ENCODE measurements at places on chromosomes 7 and 10.

DNA sequence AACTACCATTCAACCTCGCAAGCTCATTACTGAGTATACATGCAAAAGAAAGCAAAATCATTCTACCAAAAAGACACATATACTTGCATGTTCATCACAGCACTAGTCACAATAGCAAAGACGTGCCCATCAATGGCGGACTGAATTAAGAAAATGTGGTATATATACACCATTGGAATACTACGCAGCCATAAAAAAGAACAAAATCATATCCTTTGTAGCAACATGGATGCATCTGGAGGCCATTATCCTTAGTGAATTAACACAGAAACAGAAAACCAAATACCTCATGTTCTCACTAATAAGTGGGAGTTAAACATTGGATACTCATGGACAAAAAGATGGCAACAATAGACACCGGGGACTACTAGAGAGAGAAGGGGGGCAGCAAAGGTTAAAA is 6.4 kb downstream of the TRDMT1 start:
- DNase-seq = no peak

GRCh38 chr7:115707258-115708012 is 323.1 kb downstream of the TFEC start:
- no peak for DNase-seq

DNA sequence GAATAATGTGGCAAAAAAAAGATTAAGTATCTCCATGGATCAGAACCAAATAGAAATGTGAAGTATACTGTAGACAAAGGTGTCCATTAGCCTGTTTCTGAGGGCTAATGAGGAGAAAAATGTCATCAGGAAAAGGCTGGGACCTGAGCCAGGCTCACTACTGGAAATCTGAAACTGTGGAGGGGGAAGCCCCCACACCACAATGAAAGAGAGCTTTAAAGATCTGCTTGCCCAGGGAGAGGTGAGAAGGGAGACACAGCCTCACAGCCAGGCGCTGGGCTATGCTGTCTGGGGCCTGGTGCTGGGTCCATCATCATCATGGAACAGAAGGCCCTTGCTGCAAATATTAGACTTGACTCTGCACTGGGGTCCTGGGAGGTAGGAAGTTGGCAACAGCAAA is 90.4 kb downstream of the OSBPL3 start:
- no peak for DNase-seq

DNA sequence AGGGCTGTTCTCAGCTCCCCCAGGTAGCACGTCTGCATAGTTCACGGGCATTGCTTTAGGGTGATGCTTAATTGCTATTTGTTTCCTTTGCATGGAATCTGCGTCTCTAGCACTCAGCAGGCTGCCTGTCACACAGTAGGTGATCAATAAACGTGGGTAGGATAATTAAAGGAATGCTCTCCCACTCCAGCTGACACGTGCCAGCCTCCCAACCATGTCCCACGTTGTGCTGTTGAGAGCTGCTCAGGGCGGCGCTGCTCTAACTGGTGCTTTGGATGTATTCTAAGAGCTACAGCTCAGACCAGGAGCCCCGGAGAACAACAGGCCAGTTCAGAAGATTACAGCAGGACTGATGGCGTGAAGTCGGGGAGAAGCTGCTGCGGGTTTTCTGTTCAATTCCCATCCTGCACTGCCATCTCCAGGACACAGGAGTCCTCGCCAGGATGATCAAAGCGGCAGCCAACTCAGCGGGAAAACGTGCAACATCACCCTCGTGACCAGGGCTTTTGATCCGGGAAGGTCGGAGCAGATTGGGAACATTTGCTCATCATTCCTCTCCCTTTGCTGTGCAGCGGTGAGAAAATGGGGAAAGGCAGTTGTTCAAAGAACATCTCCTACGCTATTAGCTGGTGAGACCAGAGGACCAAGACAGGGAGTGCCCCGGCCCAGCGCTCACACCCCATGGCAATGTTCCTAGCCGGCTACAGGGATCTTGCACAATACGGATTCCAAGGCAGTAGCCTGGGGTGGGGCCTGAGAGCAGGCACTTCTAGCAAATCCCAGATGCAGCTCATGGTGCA is 50.5 kb upstream of the FOXK1 start:
- DNase-seq = peak; percentile 91

- DNase-seq = no peak
Observed at GRCh38 chr7:99997545-99998137, 17.8 kb upstream of the ZKSCAN1 start.

- no peak for DNase-seq
Observed at GRCh38 chr7:70014472-70015177, 416.4 kb downstream of the AUTS2 start.

DNA sequence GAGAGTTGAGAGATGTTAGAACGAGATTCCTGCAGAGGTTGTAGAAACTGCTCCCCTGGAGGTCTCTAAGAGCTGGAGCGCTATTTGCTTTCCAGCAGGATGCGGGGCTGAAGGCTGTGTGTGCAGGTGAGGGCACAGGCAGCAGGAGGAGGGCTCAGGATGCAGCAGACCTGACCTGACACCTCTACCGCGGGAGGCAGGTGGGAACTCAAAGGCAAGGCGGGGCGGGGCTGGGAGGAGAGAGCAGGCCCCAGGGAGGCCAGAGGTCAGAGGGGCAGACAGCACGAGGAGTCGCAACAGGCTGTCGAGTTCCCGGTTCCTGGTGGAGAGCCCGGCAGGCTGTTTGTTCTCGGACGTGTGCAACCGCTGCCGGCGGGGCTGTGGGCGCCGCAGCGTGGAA is 7.9 kb upstream of the CRTAC1 start:
- no peak for DNase-seq

- no peak for DNase-seq
Observed at GRCh38 chr10:102465466-102465865, 14.1 kb upstream of the C10orf95 start.

DNA sequence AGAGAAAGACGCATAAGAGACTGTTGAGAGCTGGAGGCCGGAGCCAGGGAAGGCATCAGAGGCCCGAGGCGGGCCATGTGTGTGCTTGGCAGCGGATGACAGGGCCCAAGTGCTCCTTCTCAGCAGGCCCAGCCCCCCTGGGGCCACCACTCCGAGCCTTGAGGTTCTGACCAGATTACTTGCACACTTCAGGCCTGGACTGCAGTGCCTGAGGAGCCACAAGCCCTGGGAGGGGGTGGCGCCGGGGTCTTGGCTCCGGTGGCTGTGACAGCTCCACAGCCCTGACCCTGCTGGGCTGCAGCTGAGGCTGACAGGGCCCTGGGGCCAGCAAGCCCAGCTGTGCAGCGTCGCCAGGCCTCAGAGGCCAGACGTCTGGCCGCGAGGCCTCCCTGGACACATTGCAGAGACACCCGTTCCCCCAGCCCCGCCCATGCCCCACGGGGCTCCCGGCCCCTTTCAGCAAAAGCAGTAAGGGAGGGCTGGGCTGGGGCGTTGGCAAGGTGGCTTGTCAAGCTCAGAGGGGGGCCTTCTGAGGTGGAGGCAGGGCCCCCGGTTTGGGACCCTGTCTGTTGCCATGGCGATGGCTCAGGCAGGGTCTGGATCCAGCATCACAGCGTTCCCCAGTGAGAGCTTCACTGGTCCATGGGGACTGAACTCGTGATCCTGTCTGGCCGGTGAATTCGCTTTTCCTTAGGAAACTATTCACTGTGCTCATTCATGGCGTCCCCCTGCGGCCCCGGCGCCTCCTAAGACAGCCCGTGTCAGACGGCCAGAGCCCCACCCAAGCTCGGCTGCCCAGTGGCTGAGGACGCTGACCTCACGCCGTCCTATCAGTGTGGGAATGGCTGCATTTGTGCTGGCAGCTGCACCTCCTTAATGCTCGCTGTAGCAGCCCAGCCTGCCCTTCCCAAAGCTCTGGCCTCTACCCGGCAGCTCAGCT is 5.7 kb downstream of the ELN start:
- DNase-seq = no peak

GRCh38 chr7:497346-497745 is 22.3 kb downstream of the PDGFA start:
- DNase-seq = no peak

- no peak for DNase-seq
Observed at GRCh38 chr10:133039107-133039802, 48.5 kb upstream of the ADGRA1 start.

DNA sequence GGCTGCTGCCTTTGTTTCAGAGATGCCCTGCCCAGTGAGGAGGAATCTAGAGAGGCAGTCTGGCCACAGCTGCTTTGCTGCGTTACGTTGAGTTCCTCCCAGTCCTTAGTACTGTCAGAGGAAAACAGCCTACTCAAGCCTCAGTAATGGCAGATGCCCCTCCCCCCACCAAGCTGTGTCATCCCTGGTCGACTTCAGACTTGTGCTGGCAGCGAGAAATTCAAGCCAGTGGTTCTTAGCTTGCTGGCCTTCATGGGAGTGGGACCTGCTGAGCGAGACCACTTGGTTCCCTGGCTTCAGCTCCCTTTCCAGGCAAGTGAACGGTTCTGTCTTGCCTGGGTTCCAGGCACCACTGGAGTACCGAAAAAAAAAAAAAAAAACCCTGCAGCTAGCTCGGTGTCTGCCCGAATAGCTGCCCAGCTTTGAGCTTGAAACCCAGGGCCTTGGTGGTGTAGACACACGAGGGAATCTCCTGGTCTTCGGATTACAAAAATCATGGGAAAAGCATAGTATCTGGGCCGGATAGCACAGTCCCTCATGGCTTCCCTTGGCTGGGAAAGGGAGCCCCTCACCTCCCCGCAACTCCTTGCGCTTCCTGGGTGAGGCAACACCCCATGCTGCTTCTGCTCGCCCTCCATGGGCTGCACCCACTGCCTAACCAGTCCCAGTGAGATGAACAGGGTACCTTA is 9.1 kb downstream of the SDHAF3 start:
- no peak for DNase-seq

DNA sequence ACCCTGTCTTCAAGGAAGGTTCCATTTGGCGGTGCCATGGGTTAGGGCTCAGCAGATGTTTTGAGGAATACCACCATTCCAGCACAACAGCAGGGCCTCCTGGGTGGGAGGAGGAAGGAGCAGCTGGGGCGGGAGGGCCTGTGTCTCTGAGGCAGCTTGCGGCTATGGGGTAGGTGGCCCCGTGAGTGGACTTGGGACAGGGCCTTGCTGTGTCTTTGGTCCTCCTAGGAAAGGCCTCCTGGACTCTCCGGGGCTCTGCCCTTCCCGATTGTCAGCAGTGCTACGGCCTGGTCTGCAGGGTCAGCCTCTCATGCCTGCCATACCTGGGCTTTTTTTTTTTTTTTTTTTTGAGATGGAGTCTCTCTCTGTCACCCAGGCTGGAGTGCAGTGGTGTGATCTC is 96.7 kb downstream of the PAXIP1 start:
- DNase-seq = no peak

DNA sequence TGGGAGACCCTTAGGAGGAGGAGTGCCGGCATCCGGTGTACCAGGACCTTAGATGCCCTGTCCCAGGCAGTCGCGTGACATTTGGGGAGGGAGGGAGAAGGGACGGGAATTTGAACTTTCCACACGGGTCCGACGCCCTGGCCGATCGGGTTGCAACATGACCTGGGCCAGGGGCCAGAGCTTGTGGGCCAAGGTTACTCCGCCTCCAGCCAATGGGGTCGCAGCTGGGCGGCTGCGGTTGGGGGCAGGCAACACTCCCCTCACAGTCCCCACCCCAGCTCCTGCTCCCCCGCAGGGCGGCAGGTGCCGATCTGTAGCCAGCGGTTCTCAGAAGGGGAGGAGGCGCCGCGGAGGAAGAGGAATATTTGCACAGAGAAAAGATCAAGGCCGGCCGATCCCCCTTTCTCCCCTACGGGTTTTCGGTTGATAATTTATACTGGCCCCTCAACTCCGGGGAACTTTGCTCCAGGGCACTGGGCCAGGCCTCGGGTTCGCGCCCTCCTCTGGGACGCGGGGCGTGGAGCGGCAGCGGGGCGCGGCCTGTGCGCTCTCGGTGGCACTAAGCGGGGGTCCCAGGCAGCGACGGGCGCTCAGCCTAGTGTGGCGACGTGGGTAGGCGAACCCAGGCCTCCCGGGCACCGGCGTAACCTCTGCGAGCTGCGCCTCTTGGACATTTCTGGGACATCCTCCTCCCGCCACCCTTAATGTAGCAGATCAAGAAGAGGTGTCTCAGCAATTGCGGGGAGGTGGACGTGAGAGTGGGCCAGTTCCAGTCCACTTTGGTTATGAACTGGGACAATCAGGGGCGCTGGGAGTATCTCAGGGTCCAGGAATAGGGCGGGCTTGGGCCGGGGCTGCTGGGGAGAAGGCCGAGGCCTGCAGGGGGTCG is 1.2 kb downstream of the MLXIPL start:
- DNase-seq = no peak

DNA sequence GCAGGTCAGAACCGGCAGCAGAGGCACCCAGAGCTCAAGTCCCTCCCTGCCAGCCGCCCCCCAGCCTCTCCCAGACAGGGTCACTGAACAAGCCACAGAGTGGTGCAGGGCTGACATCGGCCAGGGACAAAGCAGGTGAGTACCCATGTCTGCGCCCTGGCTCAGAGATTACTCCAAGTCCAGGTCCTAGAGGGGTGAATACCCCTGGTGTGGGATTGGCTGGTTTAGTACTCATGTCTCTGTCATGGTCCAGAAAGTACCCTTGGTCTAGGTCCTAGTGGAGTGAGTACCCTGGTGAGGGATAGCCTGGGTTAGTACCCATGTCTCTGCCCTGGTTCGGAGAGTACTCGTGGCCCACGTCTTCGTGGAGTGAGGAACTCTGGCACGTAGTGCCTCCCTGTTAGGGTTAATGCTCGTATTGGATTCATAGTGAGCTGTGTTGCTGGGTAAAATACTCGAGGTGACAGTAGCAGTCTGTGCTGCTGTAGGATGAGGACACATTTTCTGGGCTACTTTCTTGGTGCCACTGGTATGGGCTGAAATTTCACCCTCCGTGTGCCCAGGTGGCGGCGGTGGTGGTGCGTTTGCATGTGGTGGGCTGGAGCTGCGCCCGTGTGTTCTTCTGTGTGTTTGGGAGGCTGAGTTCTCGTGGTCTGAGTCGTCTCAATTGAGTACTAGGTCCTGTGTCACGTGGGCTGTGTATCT is 25.5 kb upstream of the KNDC1 start:
- DNase-seq = no peak

DNA sequence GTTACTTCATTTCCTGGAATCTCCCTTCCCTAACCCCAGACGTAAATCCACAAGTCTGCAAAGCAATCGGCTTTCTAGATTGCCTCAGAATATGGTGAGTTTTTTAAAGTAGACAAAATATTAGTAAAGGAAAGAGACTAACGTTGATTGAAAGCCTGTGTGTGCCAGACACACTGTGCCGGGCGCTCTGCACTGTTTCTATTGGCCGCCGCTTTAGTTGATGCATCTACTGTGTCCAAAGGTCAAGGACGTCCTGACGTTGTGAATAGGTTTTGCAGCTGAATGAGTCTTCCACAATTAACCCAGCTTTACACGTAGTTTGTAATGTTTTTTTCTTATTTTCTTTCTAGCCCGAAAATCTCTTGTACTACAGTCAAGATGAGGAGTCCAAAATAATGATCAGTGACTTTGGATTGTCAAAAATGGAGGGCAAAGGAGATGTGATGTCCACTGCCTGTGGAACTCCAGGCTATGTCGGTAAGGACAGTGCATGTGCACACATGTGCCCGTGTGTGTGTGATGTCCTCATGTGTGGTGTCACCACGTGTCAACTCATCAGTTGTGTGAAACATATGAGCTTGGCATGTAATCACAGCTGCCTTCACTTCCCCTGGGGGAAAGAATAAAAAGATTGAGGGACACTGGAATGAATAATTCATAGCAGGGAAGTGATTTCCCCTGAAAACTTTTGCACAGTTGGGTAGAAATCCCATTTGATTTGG is 232.0 kb downstream of the CCDC3 start:
- DNase-seq = no peak

GRCh38 chr10:72334825-72335393 is 19.8 kb downstream of the DNAJB12 start:
- DNase-seq = peak; percentile 22

GRCh38 chr10:29751684-29752083 is 116.9 kb upstream of the SVIL start:
- DNase-seq = no peak

Data from HFFc6 (cell line).